ENCODE measurements at places on chromosomes 12 and 14.

- no peak for DNase-seq
Measured at GRCh38 chr14:76933515-76933914, 95.0 kb downstream of the IRF2BPL start.

DNA sequence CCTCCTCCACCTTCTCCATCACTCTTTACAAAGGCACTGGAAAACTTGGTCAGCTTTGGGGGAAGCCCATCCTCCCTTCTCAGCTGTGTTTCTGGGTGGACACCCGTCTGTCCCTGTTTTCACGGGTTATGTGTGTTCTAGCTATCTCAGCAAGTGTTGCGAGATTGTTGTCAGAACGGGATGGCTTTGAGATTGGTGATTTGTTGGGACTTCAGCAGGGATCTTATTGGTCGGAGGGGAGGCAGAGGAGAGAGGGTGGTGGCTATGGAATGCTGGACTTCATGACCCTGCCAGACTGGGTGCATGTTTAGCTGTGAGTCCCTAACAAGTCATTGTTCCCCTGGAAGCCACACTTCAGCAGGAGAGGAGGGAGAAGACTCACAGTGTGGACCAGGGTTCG, 2.1 kb downstream of the USP5 start:
- no peak for DNase-seq

GRCh38 chr12:55707841-55708694, at the start of gene ITGA7:
ITGA7 (minus strand) TSS chr12:55707904; CDS start chr12:55707682, 222 bp downstream.
- DNase-seq, result peak; percentile 38

GRCh38 chr12:118015944-118016343, 559 bp upstream of the RFC5 start:
- no peak for DNase-seq

GRCh38 chr14:60197629-60198303, 32.6 kb upstream of the DHRS7 start:
- no peak for DNase-seq

- no peak for DNase-seq
Measured at GRCh38 chr14:95025941-95026340, 131.4 kb downstream of the DICER1 start.

GRCh38 chr12:75786070-75786469, 245.5 kb downstream of the PHLDA1 start:
- DNase-seq, result no peak

DNA sequence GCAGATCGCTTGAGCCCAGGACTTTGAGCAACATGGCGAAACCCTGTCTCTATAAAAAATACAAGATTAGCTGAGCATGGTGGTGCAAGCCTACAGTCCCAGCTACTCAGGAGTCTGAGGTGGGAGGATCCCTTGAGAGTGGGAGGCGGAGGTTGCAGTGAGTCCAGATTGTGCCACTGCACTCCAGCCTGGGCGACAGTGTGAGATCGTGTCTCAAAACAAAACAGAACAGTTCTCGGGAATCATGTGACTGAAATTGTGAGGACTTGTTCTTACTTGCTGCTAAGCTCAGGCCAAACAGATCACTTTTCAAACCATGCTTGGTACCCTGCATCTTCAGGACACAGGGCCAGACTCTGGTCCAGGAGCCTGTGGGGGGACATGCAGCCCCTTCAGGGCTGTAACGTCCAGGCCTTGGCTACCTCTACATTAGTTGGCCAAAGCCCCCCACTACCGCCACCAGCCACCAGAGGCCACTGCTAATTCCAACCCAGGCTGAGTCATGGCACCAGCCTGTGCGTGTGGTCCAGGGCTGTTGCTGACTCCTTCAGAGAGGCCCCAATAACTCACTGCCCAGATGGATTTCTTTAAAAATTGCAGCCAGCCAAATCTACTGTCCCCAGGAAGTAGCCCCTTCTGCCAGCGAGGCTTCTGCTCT, 33.4 kb upstream of the SYNDIG1L start:
- no peak for DNase-seq

- no peak for DNase-seq
Measured at GRCh38 chr12:120101617-120102016, 14.9 kb downstream of the RAB35 start.

DNA sequence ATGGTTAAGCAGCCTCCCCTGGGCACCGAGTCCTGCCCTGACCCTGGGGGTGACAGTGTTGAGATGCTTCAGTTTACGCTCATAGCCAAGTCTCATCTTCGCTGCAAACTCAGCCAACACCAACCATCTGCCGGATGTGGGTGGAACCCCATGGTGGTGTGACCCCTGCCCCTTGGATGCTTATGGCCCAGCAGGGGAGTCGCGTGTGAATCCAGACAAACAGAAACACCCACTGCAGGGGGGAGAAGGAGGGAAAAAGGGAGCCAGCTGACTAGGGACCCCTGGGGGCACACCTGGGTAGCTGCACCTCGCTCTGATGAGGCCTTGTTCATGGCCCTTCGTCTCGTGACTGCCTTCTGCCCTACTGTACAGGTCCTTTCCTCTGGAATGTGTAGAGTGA, 23.8 kb downstream of the AACS start:
- DNase-seq, result no peak

GRCh38 chr14:95943699-95944098, 67.1 kb downstream of the TUNAR start:
- no peak for DNase-seq

- DNase-seq, result no peak
Measured at GRCh38 chr12:17035372-17035771, 429.4 kb upstream of the LMO3 start.

DNA sequence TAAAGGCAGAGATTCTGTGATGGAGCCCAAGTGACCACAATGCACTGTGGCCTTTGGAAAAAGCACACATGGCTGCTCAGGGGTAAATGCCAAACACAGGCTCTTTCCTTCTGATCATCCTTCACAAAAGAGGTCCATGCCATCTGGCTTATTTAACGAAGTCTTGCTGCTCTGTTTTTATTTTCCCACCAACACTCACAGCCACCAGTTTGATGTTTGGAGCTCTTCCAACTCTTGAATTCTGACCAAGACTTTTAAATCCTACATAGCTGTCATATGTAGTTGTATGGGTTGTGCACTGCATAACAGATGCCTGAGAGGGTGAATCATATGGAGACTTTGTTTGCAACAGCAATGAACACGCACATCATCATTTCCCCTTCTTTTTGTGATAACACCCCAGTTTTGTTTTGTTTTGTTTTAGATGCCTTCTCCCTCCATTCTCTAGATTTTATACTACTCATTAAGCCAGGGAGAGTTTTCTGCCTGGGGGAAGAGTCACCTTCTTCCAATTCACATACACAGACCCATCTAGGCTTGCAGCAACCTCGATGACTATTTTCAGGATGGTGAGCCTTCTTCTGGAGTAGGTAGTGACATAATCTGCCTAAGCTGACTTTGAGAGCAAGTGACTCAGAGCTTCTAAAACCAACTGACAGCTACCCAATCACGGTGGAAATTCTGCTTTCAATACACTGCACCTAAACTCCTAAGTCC, 145.2 kb upstream of the WSCD2 start:
- DNase-seq, result no peak

All from stimulated activated CD4-positive, alpha-beta T cell treated with anti-CD3 and anti-CD28 coated beads, TNF-alpha, amount 100 ng/mL, for 24 hours (primary cell).